ENCODE measurements at places on chromosomes 7 and 10. TPM values are rescaled to one million over a fixed set of nuclear protein-coding genes. Genes with fewer than 3 reads are reported as not detected.

The SLC35B4 gene
- 23.1 TPM for total RNA-seq

The CLDN15 gene
- 18.2 TPM for total RNA-seq

The ZKSCAN1 gene
- total RNA-seq, result 59.0 TPM

The DENND2A gene
- total RNA-seq, result not detected

The ACTL6B gene
- total RNA-seq, result not detected

The STAG3 gene
- total RNA-seq, result 22.3 TPM

The LARP4B gene
- total RNA-seq, result 137 TPM

The PIK3AP1 gene
- 12.4 TPM for total RNA-seq

The CHRM2 gene
- total RNA-seq, result not detected

The AKR1C1 gene
- total RNA-seq, result 0.97 TPM

The SYT15B gene
- 0.23 TPM for total RNA-seq

The VSIR gene
- 61.9 TPM for total RNA-seq

The ARL3 gene
- 11.1 TPM for total RNA-seq

The NFE2L3 gene
- 44.6 TPM for total RNA-seq

The FAM25C gene
- total RNA-seq, result not detected

The SMKR1 gene
- total RNA-seq, result 4.7 TPM

The TAC1 gene
- total RNA-seq, result 2.0 TPM

The SHTN1 gene
- total RNA-seq, result not detected

The EBLN1 gene
- not detected for total RNA-seq

The PDE6C gene
- total RNA-seq, result not detected

The ABCB4 gene
- total RNA-seq, result not detected

The CUZD1 gene
- 2.5 TPM for total RNA-seq

The DNAJC12 gene
- 11.0 TPM for total RNA-seq

The NKX1-2 gene
- not detected for total RNA-seq

The CYP26A1 gene
- total RNA-seq, result not detected

The LDB1 gene
- 71.8 TPM for total RNA-seq

The TCAF2 gene
- total RNA-seq, result 38.6 TPM

The UPK3BL1 gene
- 10.6 TPM for total RNA-seq

The CPN1 gene
- not detected for total RNA-seq

The SLC35G1 gene
- total RNA-seq, result 5.9 TPM

The SPRN gene
- total RNA-seq, result not detected

The CCDC7 gene
- total RNA-seq, result 12.2 TPM

The PPP1R3A gene
- total RNA-seq, result not detected

The SPDYE9 gene
- total RNA-seq, result not detected

Data from activated T-helper 2 cell treated with anti-CD3 and anti-CD28 coated beads, Interferon-gamma antibody, Interleukin-2, Interleukin-4, amounts not matched to agents 10 μg/mL and 5 μg/mL and 100 μg/mL, durations not matched to agents 14 hours and 24 hours and 36 hours (primary cell).